ENCODE measurements at places on chromosomes 4 and X.

GRCh38 chrX:2343413-2343812 lies 157.4 kb downstream of the DHRSX start:
- DNase-seq: no peak

DNA sequence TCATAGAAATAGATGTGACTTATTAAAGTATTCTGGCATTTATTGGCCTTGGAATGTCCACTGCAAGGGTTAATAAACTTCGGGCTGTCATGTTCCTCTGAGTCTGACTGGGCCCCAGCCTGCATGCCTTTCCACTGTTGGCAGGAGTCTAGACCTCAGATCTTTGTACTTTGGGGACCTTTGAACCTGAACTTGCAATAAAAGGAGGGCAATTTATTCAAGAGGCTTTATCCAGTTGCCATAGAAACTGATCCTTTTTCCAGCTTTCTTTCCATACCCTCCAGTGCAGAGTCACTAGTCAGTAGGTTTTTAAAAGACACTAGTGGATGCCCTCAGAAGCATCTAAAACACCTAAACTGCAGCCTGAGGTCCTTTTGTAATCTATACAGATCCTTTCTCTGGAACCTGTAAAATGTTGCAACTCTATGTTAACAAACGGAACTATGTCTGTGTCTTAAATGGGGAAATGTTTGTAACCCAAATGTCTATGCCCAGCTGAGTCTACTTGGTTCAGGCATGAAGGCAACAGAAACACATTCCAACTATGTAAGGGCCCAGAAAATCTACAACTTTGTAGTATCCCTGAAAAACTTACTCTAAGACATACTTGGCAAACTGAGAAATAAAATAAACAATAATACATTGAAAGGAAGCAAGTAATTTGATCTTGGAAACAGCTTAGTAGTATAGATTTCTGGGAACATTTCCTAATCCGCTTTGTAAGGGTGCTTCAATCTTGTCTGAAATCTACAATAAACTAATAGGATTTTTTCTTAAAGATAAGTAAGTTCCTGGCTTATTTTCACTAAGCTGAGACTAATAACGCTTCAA lies 41.5 kb downstream of the SOWAHB start:
- no peak for DNase-seq

DNA sequence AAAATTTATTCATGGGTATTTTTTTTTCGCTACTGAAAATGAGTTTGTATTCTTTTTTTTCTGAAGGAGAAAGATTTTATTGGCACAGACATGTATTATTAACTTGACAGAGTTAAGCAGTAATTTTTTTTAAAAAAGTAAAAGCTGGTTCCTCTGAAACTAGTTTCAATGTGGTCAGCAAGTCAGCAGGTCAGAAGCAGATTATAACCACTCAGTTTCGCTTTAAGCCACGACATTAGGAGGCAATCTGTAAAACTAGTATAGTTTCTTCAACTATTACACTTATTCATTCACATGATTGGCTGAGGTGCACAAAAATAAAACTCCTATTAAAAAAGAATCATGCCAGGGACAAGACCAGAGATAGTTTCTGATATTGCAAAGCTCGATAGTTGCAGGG lies 714.2 kb upstream of the PCDH7 start:
- DNase-seq: no peak

GRCh38 chr4:45294464-45294863 lies 568.1 kb upstream of the GNPDA2 start:
- DNase-seq: no peak

- no peak for DNase-seq
Observed at GRCh38 chr4:73452953-73453700, 17.1 kb downstream of the AFP start.

GRCh38 chr4:7062816-7063215 lies 5.0 kb downstream of the GRPEL1 start:
- DNase-seq: no peak

DNA sequence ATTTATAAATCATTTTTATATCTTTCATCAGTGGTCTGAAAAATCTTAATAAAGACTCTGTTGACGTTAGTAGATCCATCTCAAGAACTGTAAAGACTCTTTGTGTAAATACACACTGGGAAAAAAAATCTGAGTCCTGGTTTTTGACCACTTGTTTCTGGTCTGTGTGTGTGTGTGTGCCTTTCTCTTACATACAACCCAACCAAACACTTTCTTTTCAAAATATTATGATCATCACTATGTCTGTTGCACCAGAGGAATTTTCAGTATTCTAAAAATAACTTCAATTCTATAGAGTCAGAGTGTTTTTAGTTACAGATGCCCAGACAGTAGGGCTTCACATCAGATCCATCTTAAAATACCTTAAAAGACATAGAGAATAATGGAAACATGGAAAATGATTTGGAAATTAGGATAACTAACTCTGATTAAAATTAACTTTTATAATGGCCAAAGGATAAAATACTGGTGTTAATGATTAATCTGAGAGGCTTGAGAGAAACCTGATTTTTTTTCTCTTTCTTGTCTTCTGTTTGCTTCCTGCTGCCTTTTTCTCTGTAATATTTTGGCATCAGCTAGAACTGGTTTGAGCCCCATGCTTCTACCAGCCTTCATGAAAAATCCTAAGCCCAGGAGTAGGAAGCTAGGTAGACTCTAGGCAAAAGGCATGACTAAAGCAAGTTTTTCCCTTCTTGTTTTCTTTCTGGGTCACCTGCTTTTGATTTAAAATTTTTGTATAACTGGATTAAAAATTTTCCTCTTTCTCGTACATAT lies 99.7 kb downstream of the ATXN3L start:
- DNase-seq: no peak

- no peak for DNase-seq
Observed at GRCh38 chr4:20474119-20474518, 222.4 kb downstream of the SLIT2 start.

DNA sequence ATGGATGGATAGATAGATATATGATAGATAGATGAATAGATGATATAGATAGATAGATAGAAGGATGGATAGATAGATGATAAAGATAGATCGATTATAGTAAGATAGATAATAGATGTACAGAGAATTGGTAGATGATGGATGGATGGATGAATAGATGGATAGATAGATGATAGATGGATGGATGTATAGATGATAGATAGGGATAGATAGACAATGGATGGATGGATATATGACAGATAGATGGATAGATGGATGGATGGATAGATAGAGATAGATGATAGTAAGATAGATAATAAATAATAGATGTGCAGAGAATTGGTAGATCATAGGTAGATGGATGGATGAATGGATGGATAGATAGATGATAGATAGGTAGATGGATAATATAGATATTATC lies 12.2 kb downstream of the GYG2 start:
- DNase-seq: no peak

- no peak for DNase-seq
Observed at GRCh38 chrX:49308604-49309269, 5.3 kb downstream of the GAGE10 start.

DNA sequence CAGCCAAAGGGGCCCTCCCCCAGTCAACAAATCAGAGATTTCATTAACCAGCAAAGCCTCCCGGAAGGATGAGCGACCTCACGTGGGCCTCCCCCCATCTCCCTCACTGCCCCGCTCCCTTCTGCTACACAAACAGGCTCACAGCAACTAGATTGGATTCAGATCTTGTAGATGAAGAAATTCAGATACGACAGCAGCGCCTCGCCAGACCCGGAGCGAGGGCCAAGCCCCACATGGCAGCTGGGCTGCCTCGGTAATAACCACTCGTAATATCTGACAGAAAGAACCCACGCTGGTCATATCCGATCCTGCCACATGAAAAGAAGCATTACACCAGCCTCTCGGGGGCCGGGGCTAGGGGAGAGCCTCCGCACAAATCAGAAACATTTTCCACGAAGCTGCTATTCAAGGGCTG lies 581.3 kb downstream of the BCOR start:
- DNase-seq: no peak

DNA sequence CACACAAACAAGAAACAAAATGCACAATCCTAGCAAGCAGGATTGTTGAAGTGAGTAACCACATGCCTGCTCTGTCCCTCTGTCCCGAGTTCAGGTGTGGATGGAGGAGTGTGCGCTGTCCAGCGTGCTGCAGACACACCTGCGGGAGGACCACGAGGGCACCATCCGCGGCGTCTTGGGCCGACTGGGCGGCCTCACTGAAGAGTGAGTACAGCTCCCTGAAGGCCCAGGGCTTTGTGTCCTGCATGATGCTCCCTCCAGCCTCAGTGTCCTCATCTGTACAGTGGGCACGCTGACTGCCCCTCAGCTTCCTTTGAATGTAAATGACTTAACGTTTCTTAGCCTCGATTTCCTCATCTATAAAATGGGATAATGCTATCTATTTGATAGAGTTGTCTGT lies 82.5 kb downstream of the EVC start:
- DNase-seq: no peak

GRCh38 chr4:61201961-61202637 lies 2.0 kb downstream of the ADGRL3 start:
- DNase-seq: no peak

GRCh38 chrX:99703473-99703872 lies 706.6 kb downstream of the PCDH19 start:
- no peak for DNase-seq

- DNase-seq: no peak
Observed at GRCh38 chrX:153674219-153674851, 722 bp upstream of the PNCK start.

GRCh38 chr4:176920694-176921093 lies 128.0 kb upstream of the VEGFC start:
- no peak for DNase-seq

DNA sequence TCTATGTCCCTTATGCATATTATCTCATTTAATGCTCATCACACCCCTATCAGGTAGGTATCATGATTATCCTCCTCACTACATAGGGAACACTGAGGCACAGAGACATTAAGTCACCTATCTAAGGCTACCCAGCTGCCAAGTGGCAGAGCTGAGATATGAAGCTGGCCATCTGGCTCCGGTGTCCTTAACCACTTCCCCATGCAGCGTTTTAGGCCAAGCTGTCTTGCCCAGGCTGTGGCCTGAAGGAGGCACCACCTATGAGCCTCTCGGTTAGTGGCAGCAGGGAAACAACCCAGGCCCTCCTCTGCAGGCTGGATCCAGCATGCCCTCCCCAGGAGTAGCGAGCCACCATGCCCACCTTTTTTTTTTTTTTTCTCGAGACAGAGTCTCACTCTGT lies 16.3 kb downstream of the PJA1 start:
- DNase-seq: no peak

DNA sequence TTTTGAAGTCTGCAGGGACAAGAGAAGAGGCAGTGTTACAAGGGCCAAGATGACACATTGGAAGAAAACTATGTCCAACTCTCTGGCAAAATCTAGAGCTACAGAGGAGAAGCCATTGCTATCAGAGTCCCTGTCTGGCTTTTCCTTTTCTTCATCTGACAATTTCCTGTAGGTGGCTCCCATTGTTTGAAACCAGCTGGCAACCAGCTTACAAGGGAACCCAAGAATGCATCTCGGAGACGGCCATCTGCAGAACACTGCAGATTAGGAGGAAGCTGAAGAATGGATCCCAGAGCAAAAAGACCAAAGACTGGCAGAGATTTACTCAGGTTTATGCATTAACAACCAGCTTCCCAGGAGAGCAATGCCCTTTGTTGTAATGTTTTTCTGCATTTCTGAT lies 216.2 kb upstream of the CTSO start:
- DNase-seq: no peak

DNA sequence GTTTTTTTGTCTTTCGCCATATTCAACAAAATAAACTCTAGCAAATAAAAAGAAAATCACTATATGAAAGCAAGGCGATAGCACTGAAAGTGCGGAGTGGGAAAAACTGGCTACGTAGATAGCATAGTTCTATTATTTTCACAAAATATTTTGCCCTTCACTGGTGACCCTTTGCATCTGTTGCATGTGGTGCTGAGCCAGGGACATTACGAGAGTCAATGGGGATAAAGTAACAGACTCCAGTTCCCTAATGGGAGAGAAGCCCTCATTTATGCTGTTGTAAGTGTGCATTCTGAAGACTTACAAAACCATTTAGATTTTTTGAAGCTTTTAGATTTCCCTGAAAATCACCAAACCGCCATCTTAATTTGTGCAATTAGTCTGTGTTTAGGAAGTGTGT lies 501.6 kb downstream of the PPARGC1A start:
- no peak for DNase-seq

DNA sequence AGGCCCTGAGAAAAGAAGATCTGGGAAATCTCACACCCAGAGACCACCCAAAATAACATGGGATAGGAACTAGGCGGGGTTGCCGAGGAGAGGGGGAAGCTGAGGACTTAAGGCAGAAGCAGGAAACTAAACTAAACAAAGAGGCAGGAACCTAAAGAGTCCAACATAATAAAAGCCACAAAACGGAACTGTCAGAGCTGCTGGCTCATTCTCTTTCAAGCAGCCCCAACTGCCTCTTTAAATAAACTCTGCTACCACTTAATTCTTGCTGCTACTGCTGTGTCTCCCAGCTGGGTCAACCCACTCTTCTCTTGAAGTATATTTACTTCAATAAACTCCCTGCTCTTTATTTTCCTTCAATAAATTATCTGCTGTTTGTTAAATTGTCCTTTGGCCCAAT lies 44.5 kb downstream of the MAGEB16 start:
- no peak for DNase-seq

DNA sequence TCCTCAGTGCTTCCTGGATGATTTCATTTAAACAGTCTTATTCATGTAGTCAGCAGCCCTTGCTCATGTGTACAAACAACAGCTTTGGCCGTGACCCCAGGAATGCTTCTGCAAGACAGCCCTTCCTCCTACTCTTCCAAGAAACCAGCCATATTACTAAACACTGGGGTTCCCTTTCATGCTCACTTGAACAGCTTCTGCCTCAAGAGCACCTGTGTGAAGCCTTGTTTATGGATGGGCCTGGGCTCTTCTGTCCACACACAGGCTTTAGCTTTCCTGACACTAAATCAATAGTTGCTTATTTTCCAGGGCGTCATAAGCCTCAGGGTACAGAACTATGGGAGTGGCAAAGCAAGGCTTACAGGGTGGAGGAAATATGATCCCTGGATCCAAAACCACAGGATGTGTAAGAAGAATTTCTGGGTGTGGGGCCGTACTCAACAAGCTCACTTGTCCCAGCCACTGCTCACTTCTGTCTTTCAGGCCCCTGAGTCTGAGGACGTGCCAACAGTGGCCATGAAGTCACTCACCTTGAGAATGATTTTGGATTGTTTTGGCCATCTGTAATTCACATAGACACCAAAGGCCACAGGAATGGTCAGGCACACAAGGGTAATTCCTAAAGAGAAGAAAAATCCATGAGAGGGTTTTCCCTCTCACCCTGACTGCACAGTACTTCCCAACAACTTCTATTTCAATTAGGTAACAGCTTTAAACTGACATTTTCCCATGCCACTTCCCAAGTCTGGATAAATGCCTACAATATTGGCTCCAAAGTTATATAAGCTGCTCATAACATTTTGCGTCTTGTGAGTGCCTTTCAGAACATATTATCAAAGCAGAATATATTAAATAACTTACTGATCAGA lies 17.7 kb downstream of the SLC10A6 start:
- DNase-seq: no peak

GRCh38 chr4:7031558-7032449 lies 11.4 kb upstream of the TADA2B start:
- no peak for DNase-seq

DNA sequence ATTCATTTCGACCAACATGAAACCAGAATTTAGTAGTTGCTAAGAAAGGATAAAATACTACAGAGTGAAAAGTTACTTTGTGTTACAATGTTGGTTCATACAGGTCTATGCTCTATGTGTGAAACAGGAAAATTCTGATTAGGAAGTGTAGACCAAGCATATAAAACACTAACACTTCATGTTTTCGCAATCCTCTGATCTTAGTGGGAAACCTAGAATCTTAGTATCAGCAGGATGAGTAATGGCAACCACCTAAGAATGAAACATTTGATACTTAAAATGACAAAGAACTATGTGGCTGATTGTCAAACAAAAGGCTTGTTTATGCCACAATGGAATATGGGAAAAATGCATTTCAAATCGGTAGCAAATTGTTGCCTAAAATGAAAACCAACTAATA lies 116.1 kb downstream of the AMMECR1 start:
- DNase-seq: no peak

Data from stimulated activated CD8-positive, alpha-beta memory T cell treated with anti-CD3 and anti-CD28 coated beads, Interleukin-7, amount 100 ng/mL, for 1 hour (primary cell).